CD4-positive, alpha-beta T cell treated with Interleukin-2 at 100 ng/mL for 4 hours (primary cell): ENCODE measurements at places on chromosomes 12 and 14.

- DNase-seq = no peak
Measured at GRCh38 chr14:24291446-24292117, 8.0 kb downstream of the DHRS1 start.

- no peak for DNase-seq
Measured at GRCh38 chr12:19390051-19390598, 49.2 kb upstream of the AEBP2 start.

DNA sequence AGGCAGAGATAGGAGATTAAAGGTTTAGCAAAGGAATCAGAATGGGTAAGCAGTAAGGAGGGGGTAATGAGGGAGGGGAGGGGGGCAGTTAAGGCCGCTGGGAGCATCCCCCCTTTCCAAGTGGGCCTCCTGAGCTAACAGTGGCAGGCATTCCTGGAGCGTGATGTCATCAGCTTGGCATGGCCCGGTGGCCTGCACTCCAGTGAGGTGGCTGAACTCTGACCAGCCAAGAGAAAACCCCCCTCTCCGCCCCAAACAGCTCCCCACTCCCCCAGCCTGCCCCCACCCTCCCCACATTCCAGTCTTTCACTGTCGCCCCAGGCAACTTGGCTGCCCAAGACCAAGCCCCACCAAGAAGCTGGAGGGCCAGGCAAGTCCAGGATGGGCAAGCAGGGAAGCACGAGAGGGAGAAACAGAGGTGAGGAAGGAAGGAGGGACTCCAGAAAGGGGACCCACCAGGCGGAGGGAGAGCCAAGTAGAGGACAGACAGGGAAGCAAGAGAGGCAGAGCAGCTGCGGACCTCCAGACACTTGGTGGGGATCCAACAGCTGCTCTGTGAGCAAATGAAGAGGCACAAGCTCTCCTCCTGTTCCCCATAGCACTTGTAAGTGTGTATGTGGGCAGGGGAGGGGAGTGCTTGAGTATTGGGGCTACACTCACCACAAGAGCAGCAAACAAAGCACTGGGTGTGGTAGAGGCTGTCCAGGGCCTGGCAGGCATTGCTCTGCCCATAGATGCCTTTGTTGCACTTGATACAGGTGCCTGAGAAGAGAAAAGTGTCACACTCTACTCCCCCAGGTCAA, 4.5 kb downstream of the AJUBA start:
- no peak for DNase-seq

- DNase-seq = no peak
Measured at GRCh38 chr14:84068288-84068687, 1461.7 kb upstream of the FLRT2 start.

DNA sequence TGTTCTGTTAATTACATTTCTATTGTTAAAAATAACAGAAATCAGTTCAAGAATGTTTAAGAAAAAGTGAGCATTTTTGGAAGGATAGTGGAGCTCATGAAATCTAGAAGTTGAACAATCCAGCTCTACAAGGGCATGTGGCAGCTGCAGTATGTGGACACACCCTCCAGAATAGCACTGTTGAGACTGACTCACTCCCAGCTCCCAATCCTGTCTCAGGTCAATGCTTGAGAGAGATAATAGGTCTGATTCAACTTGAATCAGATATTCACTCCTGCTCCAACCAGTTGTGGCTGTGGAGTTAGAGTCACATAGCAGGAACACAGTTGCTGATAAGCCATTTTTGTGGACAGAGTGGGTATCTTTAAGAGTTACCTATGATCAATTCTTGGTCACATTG, 113.0 kb upstream of the NTF3 start:
- no peak for DNase-seq

DNA sequence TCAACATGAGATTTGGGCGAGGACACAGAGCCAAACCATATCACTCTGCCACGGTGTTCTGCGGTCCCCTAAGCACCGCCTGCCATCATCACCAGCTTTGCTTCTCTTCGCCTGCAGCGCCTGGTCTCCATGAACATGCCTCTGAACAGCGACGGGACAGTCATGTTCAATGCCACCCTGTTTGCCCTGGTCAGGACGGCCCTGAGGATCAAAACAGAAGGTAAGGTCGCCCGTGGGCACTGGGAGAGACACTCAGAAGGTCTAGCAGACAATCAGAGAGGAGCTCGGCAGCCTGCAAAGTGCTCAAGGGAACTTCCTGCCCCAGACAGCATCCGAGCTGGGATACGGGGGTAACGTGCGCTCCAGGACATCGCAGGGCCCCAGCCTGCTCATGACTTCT, 126.0 kb upstream of the FKBP4 start:
- no peak for DNase-seq

- no peak for DNase-seq
Measured at GRCh38 chr12:32669584-32669983, 9.5 kb upstream of the DNM1L start.

DNA sequence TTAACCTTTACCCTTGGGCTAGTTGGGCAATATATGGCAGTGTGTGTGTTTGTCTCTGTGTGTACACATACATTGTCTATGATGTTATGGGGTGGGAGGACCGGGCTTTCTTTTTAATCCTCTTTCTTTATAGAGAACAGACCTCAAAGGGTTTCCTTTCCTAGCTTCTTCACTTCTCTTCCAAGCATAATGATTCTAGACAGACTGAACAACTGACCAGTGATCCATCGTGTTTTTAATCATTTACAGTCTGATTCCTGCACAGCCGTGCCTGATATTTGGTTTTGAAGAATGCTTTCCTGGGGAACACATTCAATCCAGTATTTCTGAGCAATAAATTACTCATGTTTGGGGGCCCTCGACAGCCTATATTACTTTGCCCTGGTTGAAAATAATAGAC, 481.1 kb upstream of the DCN start:
- DNase-seq = no peak

DNA sequence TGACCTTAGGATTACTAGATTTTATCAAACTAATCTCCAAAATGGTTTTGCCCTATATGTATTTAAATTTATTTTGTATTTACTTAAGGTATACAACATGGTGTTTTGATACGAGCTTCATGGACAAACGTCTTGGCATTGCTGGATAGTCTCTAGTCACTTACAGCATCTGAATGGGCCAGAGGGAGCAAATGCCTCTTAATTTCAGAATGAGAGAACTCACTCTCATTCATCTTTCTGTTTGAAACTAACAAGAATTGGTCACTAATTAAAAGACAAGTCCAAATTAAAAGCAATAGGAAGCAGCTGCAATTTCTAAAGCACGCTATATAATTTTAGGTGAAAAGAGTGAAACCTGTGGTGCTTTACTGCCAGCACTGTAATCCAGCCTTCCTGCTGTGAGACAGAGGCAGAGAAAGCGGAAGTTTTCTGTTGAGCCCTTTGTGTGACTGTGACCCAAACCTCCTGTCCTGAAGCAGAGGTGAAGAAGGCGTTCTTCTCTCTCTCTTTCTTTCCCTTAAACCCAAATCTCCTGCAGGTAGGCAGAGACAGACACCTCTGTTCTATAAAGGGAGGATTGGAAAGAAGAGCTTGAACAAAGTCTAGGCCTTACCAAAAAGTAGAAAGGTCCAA, 184.6 kb upstream of the NAV3 start:
- no peak for DNase-seq

GRCh38 chr12:51814311-51815088, 34.0 kb downstream of the FIGNL2 start:
- DNase-seq = peak; percentile 67

DNA sequence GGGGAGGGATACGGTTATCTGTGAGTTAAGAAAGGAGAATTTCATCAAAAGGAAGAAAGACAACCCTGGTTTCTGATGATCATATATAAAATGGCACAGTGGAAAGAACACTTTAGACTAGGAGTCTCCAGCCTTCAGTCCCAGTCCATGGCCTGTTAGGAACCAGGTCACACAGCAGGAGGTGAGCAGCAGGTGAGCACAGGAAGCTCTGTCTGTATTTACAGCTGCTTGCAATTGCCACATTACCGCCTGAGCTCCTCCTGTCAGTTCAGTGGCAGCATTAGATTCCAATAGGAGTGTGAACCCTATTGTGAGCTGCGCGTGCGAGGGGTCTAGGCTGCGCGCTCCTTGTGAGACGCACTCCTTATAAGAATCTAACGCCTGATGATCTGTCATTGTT, 137.9 kb downstream of the BTG1 start:
- no peak for DNase-seq

- DNase-seq = no peak
Measured at GRCh38 chr12:19483727-19484126, 44.4 kb downstream of the AEBP2 start.

GRCh38 chr12:116381240-116381743, 103.8 kb upstream of the MED13L start:
- DNase-seq = no peak

DNA sequence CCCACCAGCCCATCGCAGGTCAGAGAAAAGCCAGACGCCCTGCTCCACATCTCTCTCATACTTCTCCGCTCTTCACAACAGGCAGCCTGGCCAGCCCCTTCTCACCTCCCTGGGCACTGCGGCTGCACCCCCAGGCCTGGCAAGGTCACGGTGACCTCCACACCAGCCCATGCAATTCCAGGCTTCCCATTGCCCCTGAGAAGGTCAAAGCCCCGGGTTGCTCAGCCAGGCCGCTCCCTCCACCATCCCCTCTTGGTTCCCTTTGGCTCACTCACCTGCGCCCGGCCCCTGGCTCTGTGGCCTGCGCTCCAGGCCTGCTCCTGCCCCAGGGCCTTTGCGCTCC, 55.4 kb downstream of the GALNT9 start:
- no peak for DNase-seq

DNA sequence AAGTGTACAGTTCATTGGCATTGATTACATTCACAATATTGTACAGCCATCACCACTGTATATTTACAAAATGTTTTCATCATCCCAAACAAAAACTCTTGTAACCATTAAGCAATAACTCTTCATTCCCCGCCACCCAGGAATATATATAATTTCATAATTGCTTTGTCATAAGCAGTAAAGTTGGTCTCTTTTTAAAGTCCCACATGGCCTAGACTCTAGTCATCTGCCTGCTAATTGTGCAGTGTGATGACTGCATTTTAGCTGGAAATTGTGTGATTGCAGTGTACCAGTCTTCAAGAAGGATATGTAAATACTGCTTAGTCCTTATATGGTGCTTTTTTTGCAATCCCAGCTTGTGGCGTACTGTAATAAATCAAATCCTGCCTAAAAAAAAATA, 75.1 kb upstream of the ATP2A2 start:
- DNase-seq = no peak

- DNase-seq = no peak
Measured at GRCh38 chr12:111074559-111074958, 154.2 kb upstream of the MYL2 start.

GRCh38 chr14:100967178-100967577, 63.7 kb upstream of the RTL1 start:
- no peak for DNase-seq

- DNase-seq = no peak
Measured at GRCh38 chr14:92254786-92255185, 68.2 kb upstream of the SLC24A4 start.

DNA sequence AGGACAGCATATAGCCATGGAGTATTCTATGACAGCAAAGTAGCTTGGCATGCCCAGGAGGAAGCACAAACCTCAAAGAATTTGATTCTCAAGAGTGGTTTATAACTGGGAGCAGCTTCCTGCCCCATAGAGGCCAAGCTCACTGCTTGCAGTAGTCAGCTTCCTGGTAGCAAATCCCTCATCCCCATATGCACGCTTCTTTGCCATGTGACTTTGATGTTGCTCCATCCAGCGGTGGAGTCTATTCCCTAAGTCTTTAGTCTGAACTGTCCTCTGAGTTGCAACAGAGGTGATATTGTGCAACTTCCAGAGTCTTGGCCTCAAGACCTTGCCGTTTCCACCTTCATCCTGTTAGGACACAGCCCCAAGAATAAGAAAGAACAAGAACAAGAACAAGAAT, 996.8 kb upstream of the TMEM132C start:
- no peak for DNase-seq

GRCh38 chr12:79858518-79858917, 76.4 kb downstream of the PPP1R12A start:
- DNase-seq = no peak

GRCh38 chr12:10716277-10716676, 6.8 kb downstream of the YBX3 start:
- DNase-seq = no peak

GRCh38 chr12:124327362-124328043, 32.6 kb downstream of the RFLNA start:
- no peak for DNase-seq

GRCh38 chr12:92259291-92259690, 113.6 kb upstream of the BTG1 start:
- no peak for DNase-seq

- no peak for DNase-seq
Measured at GRCh38 chr12:5247144-5247543, 184.8 kb upstream of the NTF3 start.
